ENCODE measurements at places on chromosomes 6 and 20.

- no peak for DNase-seq
Observed at GRCh38 chr6:136178749-136179148, 71.4 kb downstream of the MTFR2 start.

DNA sequence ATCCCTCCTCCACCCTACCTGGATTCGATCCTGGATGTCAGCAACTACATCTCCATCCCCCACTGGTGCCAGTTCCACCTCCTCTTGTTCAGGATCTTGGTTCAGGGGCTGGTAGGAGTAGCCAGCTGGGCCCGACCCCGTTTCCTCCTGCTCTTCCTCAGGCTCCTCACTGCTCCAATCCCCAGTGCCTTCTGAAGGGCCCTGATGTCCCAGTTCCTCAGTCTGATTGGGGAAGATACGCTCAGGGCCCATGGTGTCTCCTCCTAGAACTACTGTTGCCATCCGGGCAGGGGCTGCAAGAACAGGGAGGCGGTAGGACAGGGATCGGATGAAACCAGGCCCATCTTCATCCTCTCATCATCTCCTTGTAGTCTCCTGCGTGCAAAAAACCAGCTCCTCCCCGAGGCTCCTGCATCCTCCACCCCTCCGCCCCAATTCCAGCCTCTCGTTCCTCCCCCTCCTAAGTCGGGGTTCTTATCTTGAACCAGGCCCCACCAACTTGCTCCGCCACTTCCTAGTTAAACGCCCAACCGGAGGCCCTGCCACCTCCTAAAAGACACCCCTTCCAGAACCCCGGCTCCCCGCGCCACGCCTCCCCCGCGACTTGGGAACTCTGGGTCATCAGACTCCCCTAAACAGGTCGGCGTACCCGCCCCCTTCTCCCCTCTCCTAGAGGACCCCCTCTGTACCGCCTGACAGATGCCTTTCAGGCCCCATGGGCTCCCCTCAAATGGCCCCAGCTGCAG lies 476 bp downstream of the MEA1 start:
- no peak for DNase-seq

DNA sequence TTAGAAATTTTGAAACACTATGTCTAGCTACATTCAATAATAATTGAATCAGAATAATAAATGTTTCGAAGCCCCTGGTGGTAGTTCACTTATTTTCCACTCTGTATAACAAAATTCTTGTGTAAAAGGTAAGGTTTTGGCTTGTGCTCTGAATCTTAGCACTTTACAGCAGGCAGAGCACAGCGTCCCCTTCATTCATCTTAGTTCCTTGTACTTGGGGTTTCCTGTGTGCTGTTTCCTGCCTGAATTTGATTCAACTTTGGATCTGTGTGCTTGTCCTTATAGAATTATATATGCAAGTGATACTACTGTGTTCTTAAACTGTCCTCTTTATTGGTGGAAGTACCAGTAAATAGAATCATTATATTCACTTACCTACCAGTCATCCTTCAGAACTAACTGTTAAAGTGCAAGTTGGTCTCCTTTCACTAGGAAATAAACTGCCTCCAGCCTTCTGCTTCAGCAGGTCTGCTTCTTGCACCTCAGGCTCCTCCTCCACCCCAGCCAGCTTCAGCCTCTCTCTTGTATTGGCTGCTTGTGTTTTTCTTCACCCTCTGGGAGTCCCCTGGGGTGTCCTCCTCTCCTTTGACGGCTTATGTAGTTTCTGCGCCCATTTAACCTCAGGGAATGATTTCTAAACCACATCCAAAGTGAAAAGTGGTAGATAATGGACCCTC lies 28.8 kb upstream of the TULP4 start:
- DNase-seq: no peak

- DNase-seq: no peak
Observed at GRCh38 chr20:25044261-25044560, 13.7 kb downstream of the ACSS1 start.

- DNase-seq: no peak
Observed at GRCh38 chr20:35603695-35604448, 11.8 kb upstream of the SPAG4 start.

DNA sequence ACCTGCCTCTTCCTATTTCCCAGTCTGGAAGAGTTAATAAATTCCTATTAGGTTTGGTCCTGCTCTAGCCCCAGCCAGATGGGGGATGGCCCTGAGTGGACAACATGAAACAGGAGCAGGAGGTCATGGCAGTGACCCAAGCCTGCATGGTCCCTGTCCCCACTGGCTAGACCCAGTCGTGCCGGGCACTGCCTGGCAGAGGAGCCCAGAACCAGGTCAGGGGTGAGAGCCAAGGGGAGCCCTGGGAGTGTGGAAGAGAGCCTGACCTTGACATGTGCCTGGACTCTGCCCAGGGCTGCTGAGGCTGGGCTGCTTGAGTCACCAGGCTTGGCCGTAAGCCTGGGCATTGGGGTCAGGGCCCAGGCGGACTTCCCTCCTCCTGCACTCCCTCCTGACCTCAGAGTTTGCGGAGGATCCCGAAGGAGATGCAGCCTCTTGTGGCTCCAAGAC lies 3.6 kb downstream of the AVP start:
- DNase-seq: no peak

DNA sequence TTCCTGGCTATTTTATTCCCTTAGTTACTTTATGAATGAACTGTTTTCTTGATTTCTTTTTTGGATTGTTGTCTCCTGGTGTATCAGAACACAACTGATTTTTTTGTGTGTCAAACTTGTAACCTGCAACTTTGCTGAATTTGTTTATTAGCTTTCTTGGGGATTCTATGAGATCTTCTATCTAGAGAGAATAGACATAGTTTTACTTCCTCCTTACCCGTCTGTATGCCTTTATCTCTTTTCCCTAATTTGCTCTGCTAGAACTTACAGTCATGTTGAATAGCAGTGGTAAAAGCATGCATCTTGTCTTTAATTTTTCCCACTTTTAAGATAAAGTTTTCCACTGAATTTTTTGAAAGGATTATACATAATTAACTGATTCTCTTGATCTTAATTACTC lies 13.2 kb downstream of the RNF146 start:
- DNase-seq: no peak

- DNase-seq: no peak
Observed at GRCh38 chr20:58759947-58760346, 67.3 kb downstream of the NPEPL1 start.

DNA sequence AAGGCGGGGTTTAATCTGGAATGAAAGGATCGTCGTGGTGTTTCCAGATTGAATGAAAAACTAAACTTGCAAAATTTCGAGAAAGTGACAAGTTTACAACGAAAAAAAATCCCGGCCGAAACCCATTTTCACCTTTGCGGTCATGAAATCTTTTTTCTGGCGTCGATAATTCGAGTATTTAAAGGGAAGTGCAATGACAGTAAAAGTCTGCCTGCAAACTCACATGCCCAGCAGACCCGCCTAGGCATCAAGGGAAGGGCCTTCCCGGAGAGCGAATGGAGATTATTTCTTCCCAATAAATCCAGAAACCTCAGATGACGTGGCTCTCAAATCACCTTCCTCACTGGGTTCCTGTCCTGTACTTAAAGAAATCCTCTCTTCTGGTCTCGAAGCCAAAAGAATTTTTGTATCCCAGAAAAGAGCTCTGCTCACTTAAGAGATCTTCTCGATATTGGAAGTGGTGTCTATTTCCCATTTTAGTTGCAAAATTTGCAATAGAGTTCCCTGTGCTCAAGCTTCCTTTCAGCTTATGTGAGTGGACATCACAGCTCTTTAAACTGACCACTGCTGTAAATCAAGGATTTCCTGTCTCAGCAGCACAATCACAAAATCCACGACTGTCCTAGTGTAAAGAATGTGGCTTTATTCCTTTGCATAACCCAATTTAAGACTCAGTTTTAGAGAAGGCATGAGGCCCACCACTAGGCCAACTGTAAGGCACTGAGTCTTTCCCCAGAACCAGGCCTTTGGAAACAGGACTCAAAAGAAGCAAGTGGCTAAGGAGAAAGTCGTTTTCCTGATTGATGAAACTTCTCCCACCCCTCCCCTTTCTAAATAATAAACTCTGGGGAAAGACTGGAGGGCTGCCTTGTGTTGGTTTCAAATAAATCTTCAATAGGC lies 3.9 kb downstream of the OLIG3 start:
- DNase-seq: no peak

GRCh38 chr20:29326376-29327070 lies 1930.9 kb upstream of the DEFB115 start:
- DNase-seq: no peak

DNA sequence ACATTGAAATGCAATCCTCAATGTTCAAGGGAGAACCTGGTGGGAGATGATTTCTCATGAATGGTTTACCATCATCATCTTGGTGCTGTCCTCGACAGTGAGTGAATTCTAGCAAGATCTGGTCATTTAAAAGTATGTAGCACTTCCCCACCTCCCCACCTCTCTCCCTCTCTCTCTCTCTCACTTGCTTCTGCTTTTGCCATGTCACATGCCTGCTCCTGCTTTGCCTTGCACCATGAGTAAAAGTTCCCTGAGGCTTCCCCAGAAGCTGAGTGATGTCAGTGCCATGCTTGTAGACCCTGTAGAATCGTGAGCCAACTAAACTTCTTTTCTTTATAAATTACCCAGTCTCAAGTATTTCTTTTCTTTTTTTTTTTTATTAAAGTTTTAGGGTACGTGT lies 60.5 kb downstream of the DST start:
- no peak for DNase-seq

Data from NCI-H774 (cell line).